LoVo (cell line): ENCODE measurements at places on chromosomes 4 and X.

DNA sequence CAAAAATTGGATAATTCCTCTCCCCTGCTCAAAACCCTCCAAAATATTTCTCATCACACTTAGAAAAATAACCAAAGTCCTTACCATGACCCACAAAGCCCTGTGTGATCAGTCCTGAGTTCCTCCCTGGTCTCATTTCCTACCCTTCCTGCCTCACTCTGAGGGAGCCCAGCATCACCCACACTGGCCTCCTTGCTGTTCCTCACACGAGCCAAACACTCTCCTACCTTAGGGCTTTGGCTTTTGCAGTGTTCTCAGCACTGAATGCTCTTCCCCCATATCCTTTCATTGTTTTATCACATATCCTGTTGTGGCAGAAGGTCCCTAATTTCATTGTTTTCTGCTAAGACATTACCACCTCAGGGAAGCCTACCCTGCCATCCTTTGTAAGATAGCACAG lies 12.2 kb downstream of the MGAT4D start:
- DNase-seq = no peak

GRCh38 chr4:172202480-172203076 lies 389.4 kb downstream of the GALNTL6 start:
- DNase-seq = peak; percentile 22

- DNase-seq = no peak
These were observed 236.6 kb downstream of the RASL11B start for GRCh38 chr4:53098681-53099121.

DNA sequence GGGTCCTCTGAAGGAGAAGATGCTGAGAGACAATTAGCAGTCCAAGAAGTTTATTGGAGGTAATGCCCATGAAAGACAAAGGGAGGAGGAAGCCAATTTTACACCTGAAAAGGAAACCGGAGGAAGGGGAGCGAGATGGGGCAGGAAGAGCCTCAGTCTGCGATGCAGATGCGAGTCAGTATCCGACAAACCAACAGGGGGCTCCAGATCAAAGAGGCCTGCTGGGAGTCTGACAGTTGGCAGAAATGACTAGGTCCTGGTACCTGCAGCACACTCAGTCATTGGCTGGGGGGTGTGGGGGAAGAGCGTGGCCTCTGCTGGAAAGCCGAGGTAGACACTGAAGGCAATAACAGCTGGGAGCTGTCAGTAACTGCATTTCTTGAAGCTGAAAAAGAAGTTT lies 231.1 kb upstream of the CENPE start:
- no peak for DNase-seq

DNA sequence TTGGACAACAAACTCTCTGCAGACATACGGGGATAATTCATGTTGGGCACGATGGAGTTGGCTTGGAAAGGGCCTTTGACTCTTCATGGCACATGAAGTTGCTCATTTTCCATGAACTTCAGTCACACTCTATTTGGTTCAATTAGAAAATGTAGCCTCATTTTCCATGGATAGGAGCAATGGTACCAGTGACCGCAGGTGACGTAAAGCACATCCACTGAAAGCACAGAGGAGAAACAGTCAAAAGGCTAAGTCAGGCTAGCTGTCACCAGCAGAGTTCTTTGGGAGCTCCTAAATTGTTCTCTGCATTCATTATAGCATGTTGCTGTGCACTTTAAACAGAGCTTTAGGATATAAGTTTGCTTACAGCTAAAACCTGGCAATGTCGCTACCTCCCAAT lies 39.9 kb upstream of the MAP3K15 start:
- DNase-seq = no peak

DNA sequence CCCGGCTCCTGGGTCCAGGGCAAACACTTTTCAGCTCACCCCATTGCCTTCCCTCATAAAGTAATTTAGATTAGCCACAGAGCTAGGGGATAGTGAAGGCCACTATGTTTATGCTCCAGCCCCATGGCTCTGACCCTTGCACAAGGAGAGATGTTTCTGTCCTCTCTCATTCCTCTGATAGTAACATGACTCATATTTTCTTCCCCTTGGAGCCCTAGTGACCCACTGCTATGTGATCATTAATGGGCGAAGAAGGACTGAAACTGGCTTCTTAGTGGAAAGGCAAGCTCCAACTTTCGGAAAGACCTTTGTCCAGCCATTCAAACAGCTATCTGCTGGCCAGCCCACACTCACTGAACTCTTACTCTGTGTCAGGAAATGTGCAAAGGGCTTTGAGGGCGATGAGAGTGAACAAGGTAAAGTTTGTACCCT lies 12.3 kb downstream of the CLDN2 start:
- peak; percentile 32 for DNase-seq

GRCh38 chr4:163127621-163128020 lies 39.1 kb downstream of the NAF1 start:
- no peak for DNase-seq

DNA sequence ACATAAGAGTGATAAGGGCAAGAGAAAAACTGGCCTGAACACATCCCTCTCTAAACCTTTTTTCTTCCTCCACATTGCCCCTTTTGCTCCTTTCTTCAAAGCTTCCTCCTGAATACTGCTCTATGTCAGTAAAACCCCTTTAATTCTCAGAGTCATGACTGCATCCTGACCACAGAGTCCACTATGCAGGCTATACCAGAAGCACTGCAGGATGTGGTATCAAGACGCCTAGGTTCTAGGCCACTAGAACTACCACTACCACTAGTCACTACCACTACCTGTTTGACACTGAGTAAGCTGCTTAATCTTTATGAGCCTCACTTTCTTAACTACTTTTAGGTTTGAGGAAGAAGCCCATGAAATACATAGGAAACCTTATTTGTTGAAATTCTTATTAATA lies 38.7 kb downstream of the ARHGEF9 start:
- DNase-seq = no peak

- DNase-seq = no peak
These were observed 69.3 kb downstream of the ABCB7 start for GRCh38 chrX:75086731-75087195.

GRCh38 chr4:61129971-61130370 lies 70.2 kb upstream of the ADGRL3 start:
- no peak for DNase-seq

DNA sequence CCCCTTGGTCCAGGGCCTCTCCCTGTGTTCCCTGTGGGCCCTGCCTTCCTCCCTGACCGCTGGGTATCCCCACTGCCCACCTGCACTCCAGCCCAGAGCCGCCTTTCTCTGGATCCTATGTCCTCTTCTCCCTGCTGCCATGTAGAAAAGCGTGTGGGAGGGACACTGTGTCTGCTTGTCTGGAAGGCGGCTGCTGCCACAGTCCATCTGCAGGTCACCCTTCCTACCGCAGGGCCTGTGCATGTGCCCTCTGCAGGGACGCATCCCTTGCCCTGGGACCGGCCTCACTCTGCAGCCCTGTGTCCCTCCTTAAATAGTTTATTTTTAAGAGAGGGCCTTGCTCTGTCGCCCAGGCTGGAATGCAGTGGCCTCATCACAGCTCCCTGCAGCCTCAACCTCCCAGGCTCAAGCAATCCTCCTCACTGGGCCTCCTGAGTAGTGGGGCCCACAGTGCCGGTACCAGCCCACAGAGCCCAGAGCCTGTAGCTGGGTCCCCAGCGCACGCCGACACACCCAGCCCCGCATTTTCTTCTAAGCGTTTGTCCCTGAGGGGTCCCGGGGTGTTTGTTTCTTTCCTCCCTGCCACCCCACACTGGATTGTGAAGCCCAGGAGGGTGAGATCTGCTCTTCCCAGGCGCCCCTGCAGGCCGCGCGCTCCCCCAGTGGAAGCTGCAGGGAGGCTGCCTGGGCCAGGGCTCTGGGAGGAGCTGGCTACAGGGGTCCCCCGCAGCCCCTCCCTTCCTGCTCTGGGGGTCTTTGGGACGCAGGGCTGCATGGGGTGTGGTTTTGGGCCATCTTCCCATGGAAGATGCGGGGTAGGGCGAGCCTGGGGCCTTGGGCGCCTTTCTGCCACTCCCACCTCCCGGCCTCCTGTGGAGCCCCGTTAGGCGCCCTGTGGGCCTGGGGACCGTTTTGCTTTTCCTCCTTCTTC lies 12.8 kb upstream of the NAT8L start:
- DNase-seq = no peak
